ENCODE measurements at places on chromosomes 3 and 15. TPM values are rescaled to one million over a fixed set of nuclear protein-coding genes. Genes with fewer than 3 reads are reported as not detected.

GP5 gene
- polyA plus RNA-seq, result not detected

DNA sequence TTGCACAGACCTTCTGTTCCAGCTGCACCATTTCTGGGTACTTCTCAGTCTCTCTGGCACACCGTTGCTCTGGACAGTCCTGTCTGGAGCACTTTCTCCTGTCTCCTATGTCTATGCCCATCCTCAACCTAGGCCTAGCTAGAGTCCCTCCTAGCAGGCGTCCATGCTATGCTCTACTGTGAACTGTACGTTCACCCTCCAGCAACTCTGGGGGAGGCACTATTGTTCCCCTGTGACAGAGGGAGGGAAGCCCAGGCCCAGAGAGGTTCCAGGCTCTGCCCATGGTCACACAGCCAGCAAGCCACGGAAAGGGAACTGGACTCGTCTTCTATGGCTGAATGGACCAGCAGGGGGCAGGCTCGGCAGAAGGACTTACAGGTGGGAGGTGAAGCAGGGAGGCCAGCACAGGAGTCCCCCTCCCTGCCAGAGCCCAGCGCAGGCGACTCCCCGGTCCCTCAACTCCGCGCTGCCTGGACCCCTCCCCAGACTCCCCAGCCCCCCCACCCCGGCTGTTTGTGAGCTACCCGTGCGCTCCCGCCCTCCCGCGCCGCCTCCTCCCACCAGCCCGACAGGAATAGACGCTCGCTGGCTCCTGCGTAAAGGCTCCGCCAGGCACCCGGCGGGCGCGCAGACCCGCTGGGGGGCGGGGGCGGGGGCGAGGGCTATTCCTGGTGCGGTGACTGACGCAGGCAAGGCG lies 1.7 kb upstream of the LINGO1 start:
- H3K27me3 ChIP-seq, result peaks cover 20% of the 10 kb centered on the region
- peaks cover 10% of the 10 kb centered on the region for H3K4me1 ChIP-seq
- no peak overlapping the region for H3K4me3 ChIP-seq
- H3K36me3 ChIP-seq, result no peaks in the 10 kb centered on the region
- H3K27ac ChIP-seq, result no peak overlapping the region

DNA sequence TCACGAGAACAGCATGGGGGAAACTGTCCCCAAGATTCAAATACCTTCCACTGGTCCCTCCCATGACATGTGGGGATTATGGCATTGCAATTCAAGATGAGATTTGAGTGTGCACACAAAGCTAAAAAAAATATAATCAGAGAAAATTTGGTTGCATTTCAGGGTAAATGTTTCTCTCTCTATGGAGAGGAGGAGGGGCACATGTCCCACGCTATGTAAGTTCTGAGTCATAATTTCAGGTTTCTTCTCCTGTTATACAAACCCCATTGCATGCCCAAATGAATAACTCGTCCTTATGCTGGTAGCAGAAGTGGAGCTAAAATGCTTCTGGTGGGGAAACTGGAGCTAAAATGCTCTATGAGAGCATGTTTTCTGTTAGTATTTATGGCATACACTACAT lies 209.7 kb upstream of the DCBLD2 start:
- H3K27ac ChIP-seq, result no peak overlapping the region
- H3K27me3 ChIP-seq, result no peaks in the 10 kb centered on the region
- H3K4me3 ChIP-seq, result no peak overlapping the region
- no peak for DNase-seq
- H3K36me3 ChIP-seq, result no peaks in the 10 kb centered on the region

- no peaks in the 10 kb centered on the region for H3K4me1 ChIP-seq
- H3K27ac ChIP-seq, result no peak overlapping the region
- H3K36me3 ChIP-seq, result no peaks in the 10 kb centered on the region
Observed at GRCh38 chr15:74291101-74292071, 55.3 kb downstream of the CCDC33 start.

TICRR gene
- polyA plus RNA-seq, result 0.24 TPM

- H3K27ac ChIP-seq, result no peak overlapping the region
- no peak for DNase-seq
Observed at GRCh38 chr3:197901626-197902025, 48.4 kb upstream of the RPL35A start.

CSTA gene
- polyA plus RNA-seq, result 8.8 TPM

GRCh38 chr3:35617370-35617769 lies 22.0 kb upstream of the ARPP21 start:
- H3K4me3 ChIP-seq, result no peak overlapping the region
- H3K4me1 ChIP-seq, result no peaks in the 10 kb centered on the region
- H3K27me3 ChIP-seq, result no peaks in the 10 kb centered on the region
- no peak overlapping the region for H3K27ac ChIP-seq
- no peaks in the 10 kb centered on the region for H3K36me3 ChIP-seq

- H3K4me3 ChIP-seq, result no peak overlapping the region
- H3K27ac ChIP-seq, result no peak overlapping the region
- no peak for DNase-seq
- no peaks in the 10 kb centered on the region for H3K27me3 ChIP-seq
Observed at GRCh38 chr3:58557491-58557890, 19.7 kb downstream of the FAM107A start.

All from adrenal gland (tissue), 19 donors.